SJCRH30 (cell line): ENCODE measurements at places on chromosomes 5 and 9. TPM values are rescaled to one million over a fixed set of nuclear protein-coding genes. Genes with fewer than 3 reads are reported as not detected.

DNA sequence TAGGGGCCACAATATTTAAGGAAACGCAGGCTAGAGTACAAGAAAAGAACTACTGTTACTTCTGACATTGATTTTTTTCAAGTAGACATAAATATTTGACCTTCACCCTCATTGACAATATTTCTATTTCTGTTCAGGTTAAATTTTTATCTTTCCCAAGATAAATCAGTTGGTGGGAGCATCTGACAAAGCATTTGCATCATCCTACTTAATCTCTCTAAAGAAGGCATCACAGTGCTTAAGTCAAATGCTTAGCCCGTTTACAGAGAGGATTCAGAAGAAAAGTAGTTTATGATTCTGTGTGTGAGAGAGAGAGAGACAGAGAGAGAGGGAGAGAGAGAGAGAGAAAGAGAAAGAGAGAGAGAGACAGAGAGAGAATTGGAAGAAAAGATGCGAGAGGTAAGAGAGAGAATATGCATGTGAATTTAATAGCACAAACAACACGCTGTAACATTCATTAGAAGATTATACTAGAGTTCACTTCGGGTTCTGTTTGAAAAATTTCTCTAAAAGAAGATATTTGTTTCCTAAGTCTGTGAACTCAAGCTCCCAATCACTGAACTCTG lies 1093.3 kb upstream of the CDH6 start:
- no peak overlapping the region for H3K27ac ChIP-seq
- no peak overlapping the region for H3K4me3 ChIP-seq
- H3K36me3 ChIP-seq: no peaks in the 10 kb centered on the region
- no peaks in the 10 kb centered on the region for H3K27me3 ChIP-seq
- no peak for DNase-seq

- DNase-seq: peak; percentile 66
- H3K36me3 ChIP-seq: no peaks in the 10 kb centered on the region
- H3K4me3 ChIP-seq: no peak overlapping the region
- H3K4me1 ChIP-seq: peaks cover 46% of the 10 kb centered on the region
- H3K27ac ChIP-seq: peak overlapping the region; percentile 79
- no peaks in the 10 kb centered on the region for H3K27me3 ChIP-seq
Measured at GRCh38 chr9:127779136-127779981, 893 bp upstream of the SH2D3C start.

The FNIP1 gene
- 23.1 and 28.6 TPM in 2 replicates for total RNA-seq

GRCh38 chr9:68643901-68644809 lies 60.9 kb upstream of the PIP5K1B start:
- H3K4me3 ChIP-seq: peak overlapping the region; percentile 7; the same call in 1 of the 2 replicates
- peak; percentile 22 for DNase-seq
- H3K36me3 ChIP-seq: no peaks in the 10 kb centered on the region
- H3K27me3 ChIP-seq: no peaks in the 10 kb centered on the region

- no peak overlapping the region for H3K4me3 ChIP-seq
- no peak for DNase-seq
- no peak overlapping the region for H3K27ac ChIP-seq
- no peaks in the 10 kb centered on the region for H3K36me3 ChIP-seq
- H3K4me1 ChIP-seq: peaks cover 66% of the 10 kb centered on the region
Measured at GRCh38 chr9:89747596-89747995, 142.8 kb downstream of the GADD45G start.

DNA sequence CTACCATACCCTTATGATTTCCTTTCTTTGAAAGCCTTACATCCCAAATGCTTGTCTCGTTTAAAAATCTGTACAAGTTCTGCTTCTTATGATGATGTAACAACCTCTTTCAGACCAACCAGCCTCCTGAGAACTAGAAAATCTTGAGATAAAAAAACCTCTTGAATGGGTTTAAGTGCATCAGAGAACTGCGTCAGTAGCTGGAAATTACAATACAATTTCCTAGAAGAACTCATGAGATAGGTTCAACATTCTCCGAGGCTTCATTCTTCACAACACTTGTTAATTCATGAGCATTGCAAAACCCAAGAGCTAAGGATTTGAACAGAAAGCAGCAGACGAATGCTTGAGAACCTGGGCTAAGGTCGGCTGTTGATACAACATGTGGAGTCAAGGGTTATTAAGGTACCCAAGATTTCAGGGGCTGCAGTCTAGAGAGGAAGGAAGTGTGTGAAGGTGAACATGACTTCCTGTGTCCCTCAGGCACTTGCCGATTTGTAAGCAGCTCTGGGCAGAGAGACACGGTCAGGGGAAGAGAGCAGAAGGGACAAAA lies 286.0 kb downstream of the ICE1 start:
- no peak overlapping the region for H3K27ac ChIP-seq
- no peak overlapping the region for H3K4me3 ChIP-seq
- H3K36me3 ChIP-seq: no peaks in the 10 kb centered on the region
- no peaks in the 10 kb centered on the region for H3K27me3 ChIP-seq

DNA sequence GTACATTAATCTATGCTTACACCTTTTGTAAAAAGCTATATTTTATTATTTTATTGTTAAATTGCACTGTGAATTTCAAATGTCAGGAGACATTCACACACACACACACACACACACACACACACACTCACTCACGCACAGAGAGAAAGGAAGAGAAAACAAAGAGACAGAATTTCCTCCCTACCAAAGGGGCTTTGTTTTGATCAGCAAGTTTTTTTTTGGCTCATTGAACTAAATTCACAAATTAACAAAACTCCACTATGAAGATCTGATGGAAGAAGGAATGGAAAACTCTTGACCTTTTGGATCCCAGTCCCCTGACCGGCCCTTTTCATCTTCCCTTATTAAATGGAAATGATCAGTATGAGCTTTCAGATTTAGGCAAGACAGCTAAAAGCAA lies 161.2 kb downstream of the PDE4D start:
- no peak overlapping the region for H3K4me3 ChIP-seq
- no peaks in the 10 kb centered on the region for H3K27me3 ChIP-seq
- no peak overlapping the region for H3K27ac ChIP-seq
- 0 out of 2 replicates have a peak, but pooled peaks cover 4% of the 10 kb centered on the region for H3K4me1 ChIP-seq

GRCh38 chr9:86246752-86247161 lies 12.7 kb downstream of the C9orf153 start:
- no peaks in the 10 kb centered on the region for H3K36me3 ChIP-seq
- no peaks in the 10 kb centered on the region for H3K27me3 ChIP-seq
- DNase-seq: peak; percentile 46
- H3K27ac ChIP-seq: no peak overlapping the region
- no peaks in the 10 kb centered on the region for H3K4me1 ChIP-seq

The ADAMTS16 gene
- total RNA-seq: 0.35 and 0.71 TPM in 2 replicates

GRCh38 chr5:57277085-57277484 lies 103.2 kb downstream of the GPBP1 start:
- H3K4me3 ChIP-seq: no peak overlapping the region
- DNase-seq: no peak
- no peaks in the 10 kb centered on the region for H3K27me3 ChIP-seq
- H3K4me1 ChIP-seq: no peaks in the 10 kb centered on the region
- no peaks in the 10 kb centered on the region for H3K36me3 ChIP-seq
